Activated T-helper 2 cell treated with anti-CD3 and anti-CD28 coated beads, Interferon-gamma antibody, Interleukin-2, Interleukin-4, amounts not matched to agents 10 μg/mL and 5 μg/mL and 100 μg/mL, durations not matched to agents 14 hours and 24 hours and 36 hours (primary cell): ENCODE measurements at places on chromosomes 5 and 9. TPM values are rescaled to one million over a fixed set of nuclear protein-coding genes. Genes with fewer than 3 reads are reported as not detected.

TLE1 gene
- total RNA-seq: 0.14 and 0.41 TPM in 2 replicates

NIPAL4 gene
- total RNA-seq: 1.9 and 2.1 TPM in 2 replicates

DNA sequence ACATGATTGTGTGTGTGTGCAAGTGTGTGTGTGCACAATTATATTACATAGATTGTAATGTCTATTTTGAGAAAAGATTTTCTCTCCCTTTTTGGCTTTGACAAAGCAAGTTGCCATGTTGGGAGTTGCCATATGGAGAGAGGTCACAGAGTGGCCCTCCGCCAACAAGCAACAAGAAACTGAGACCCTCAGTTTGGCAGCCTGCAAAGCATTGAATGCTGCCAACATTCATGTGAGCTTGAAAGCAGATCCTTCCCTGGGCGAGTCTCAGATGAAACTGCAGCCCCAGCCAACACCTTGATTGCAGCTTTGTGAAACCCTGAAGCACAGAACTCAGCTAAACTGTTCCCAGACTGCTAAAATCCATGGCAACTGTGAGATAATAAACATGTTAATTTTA, 498.0 kb downstream of the NR2F1-AS1 start:
- no peak overlapping the region for H3K4me3 ChIP-seq
- DNase-seq: no peak
- H3K27ac ChIP-seq: no peak overlapping the region
- peaks cover 2% of the 10 kb centered on the region for H3K4me1 ChIP-seq
- no peaks in the 10 kb centered on the region for H3K27me3 ChIP-seq
- no peaks in the 10 kb centered on the region for H3K36me3 ChIP-seq

- H3K36me3 ChIP-seq: no peaks in the 10 kb centered on the region
- no peak overlapping the region for H3K4me3 ChIP-seq
- DNase-seq: no peak
- H3K4me1 ChIP-seq: no peaks in the 10 kb centered on the region
- H3K27ac ChIP-seq: no peak overlapping the region
- H3K27me3 ChIP-seq: peaks cover 6% of the 10 kb centered on the region
These were observed 27.8 kb upstream of the LARP1 start for GRCh38 chr5:154727361-154727760.

- H3K27me3 ChIP-seq: no peaks in the 10 kb centered on the region
- no peak for DNase-seq
- H3K4me1 ChIP-seq: no peaks in the 10 kb centered on the region
- no peak overlapping the region for H3K27ac ChIP-seq
- H3K36me3 ChIP-seq: no peaks in the 10 kb centered on the region
- H3K4me3 ChIP-seq: no peak overlapping the region
These were observed 586.4 kb downstream of the LRRC70 start for GRCh38 chr5:63164838-63165535.

SOWAHA gene
- total RNA-seq: 0.28 and 0.32 TPM in 2 replicates

GMCL2 gene
- not detected in 2 replicates for total RNA-seq

GRCh38 chr9:33161589-33162132, 5.5 kb downstream of the B4GALT1 start:
- DNase-seq: no peak
- peaks cover 77% of the 10 kb centered on the region for H3K4me1 ChIP-seq
- peak overlapping the region; percentile 0 for H3K4me3 ChIP-seq
- peaks cover 23% of the 10 kb centered on the region for H3K36me3 ChIP-seq
- peak overlapping the region; percentile 97 for H3K27ac ChIP-seq

- no peaks in the 10 kb centered on the region for H3K27me3 ChIP-seq
- no peak for DNase-seq
- H3K4me1 ChIP-seq: peaks cover 2% of the 10 kb centered on the region
- H3K4me3 ChIP-seq: no peak overlapping the region
- peaks cover 42% of the 10 kb centered on the region for H3K36me3 ChIP-seq
These were observed 15.9 kb upstream of the LTC4S start for GRCh38 chr5:179777909-179778308.

ADAMTS16 gene
- total RNA-seq: not detected in 2 replicates

DDX4 gene
- 0.09 TPM in 1 of 2 replicates, not detected in the other for total RNA-seq

DNA sequence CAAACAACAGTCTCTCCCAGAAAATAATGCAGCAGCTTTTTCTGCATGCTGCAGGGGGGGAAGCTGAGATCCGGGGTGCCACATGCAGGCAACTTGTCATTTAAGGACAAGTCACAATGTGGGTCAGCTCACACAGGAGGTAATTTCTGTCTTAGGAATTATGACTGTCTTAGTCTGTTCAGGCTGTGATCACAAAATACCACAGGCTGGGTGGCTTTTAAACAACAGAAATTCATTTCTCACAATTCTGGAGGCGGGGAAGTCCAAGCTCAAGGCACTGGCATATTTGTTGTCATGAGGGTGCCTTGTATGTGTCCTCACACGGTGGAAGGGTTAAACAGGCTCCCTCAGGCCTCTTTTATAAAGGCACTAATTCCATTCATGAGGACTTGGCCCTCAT, 127.7 kb downstream of the DIRAS2 start:
- H3K36me3 ChIP-seq: no peaks in the 10 kb centered on the region
- peaks cover 1% of the 10 kb centered on the region for H3K4me1 ChIP-seq
- DNase-seq: no peak
- no peak overlapping the region for H3K27ac ChIP-seq

DNA sequence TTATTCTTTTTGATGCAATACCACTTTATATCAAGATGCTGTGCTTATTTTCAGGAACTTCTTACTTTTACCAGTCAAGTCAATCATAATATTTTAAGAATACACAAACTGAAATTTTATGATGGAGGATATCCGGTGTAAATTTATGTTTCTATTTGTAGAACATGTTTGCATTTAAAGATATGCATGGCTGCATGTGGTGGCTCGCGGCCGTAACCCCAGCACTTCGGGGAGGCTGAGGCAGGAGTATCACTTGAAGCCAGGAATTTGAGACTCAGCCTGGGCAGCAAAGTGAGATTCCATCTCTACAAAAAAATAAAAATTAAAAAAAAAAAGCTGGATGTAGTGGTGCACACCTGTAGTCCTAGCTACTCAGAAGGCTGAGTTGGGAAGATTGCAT, 73.5 kb upstream of the ALDH1A1 start:
- H3K4me3 ChIP-seq: no peak overlapping the region
- DNase-seq: no peak
- peaks cover 9% of the 10 kb centered on the region for H3K27me3 ChIP-seq

DNA sequence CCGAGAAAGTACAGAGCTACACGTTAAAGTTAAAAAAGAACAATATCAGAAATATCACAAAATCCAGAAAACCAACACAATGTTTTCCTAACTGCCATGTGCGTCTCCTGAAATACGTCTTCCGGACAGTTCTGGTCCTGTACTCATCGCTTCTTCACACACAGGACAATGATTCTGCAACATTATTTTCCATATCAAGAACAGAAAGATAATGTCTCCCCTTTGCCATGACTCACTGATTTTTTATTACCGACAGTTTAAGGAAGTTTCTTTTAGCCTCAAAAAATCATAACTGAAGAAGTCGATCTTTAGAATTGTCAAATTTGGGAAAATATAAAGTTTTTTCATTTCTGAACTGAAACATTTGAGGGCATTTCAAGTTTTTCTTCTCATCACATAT, 2.5 kb downstream of the TBC1D9B start:
- H3K27ac ChIP-seq: no peak overlapping the region
- peaks cover 10% of the 10 kb centered on the region for H3K4me1 ChIP-seq
- no peak for DNase-seq

DNA sequence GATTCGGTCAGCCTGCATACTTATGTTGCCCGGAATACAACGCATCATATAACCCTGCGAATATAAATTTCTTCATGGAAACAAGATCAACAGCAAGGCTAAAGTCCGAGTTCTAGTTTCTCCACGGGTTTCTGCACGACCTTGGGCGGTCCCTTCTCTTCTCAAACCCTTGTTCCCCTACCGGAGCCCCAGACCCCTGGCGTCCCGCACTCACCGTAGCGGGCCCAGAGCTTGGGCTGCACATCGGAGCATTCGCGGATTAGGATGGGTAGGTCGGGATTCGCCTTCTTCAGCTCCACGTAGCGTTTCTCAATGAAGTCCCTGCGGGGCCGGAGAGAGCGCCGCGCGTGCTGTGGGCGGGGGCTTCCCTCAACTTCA, 399 bp downstream of the NDUFA2 start:
- H3K27ac ChIP-seq: peak overlapping the region; percentile 99
- no peaks in the 10 kb centered on the region for H3K27me3 ChIP-seq
- DNase-seq: no peak
- H3K36me3 ChIP-seq: peaks cover 72% of the 10 kb centered on the region

- H3K4me3 ChIP-seq: no peak overlapping the region
- no peak overlapping the region for H3K27ac ChIP-seq
- H3K36me3 ChIP-seq: no peaks in the 10 kb centered on the region
- peaks cover 21% of the 10 kb centered on the region for H3K4me1 ChIP-seq
- DNase-seq: no peak
These were observed 46.9 kb upstream of the FREM1 start for GRCh38 chr9:14957109-14957508.

GRCh38 chr9:102506406-102506805, 488.7 kb upstream of the CYLC2 start:
- H3K27ac ChIP-seq: no peak overlapping the region
- H3K4me1 ChIP-seq: no peaks in the 10 kb centered on the region
- H3K4me3 ChIP-seq: no peak overlapping the region
- DNase-seq: no peak
- no peaks in the 10 kb centered on the region for H3K36me3 ChIP-seq
- H3K27me3 ChIP-seq: no peaks in the 10 kb centered on the region

GRCh38 chr5:17399931-17400330, 98.1 kb upstream of the TAF11L2 start:
- H3K4me1 ChIP-seq: no peaks in the 10 kb centered on the region
- no peaks in the 10 kb centered on the region for H3K27me3 ChIP-seq
- H3K36me3 ChIP-seq: no peaks in the 10 kb centered on the region
- H3K4me3 ChIP-seq: no peak overlapping the region
- DNase-seq: no peak

- H3K4me3 ChIP-seq: no peak overlapping the region
- H3K4me1 ChIP-seq: peaks cover 52% of the 10 kb centered on the region
- no peaks in the 10 kb centered on the region for H3K27me3 ChIP-seq
- H3K36me3 ChIP-seq: peaks cover 91% of the 10 kb centered on the region
- H3K27ac ChIP-seq: peak overlapping the region; percentile 29
These were observed 9.9 kb downstream of the HNRNPH1 start for GRCh38 chr5:179613460-179614071.

- no peak overlapping the region for H3K4me3 ChIP-seq
- no peak for DNase-seq
- H3K27me3 ChIP-seq: no peaks in the 10 kb centered on the region
- H3K27ac ChIP-seq: no peak overlapping the region
These were observed 22.4 kb downstream of the ELOVL7 start for GRCh38 chr5:60821488-60822284.

DNA sequence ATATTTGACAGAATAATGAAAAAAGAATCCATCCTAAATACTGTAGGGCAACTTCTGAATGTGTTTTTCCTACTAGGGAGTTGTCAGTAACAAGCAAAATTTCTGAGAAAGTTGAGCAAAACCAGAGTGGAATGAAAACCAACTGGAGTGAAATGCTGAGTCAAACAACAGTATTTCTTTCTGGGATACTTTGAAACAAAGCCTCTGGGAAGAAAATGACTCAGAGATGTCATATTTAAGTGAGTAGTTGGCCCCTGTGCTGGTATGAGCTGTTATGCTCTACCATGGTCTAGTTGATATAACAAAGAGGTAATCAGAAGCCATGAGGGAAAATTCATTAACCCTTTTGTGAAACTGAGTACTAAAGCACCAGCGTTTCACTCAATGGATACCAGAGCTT, 372.1 kb upstream of the C9orf72 start:
- H3K4me3 ChIP-seq: no peak overlapping the region
- no peaks in the 10 kb centered on the region for H3K27me3 ChIP-seq
- no peaks in the 10 kb centered on the region for H3K36me3 ChIP-seq
- no peak overlapping the region for H3K27ac ChIP-seq
- H3K4me1 ChIP-seq: no peaks in the 10 kb centered on the region

GTF2H2C gene
- 49.5 and 49.7 TPM in 2 replicates for total RNA-seq

- DNase-seq: no peak
- H3K4me3 ChIP-seq: no peak overlapping the region
- H3K27me3 ChIP-seq: peaks cover 9% of the 10 kb centered on the region
- H3K36me3 ChIP-seq: no peaks in the 10 kb centered on the region
These were observed 63.9 kb downstream of the FAM114A2 start for GRCh38 chr5:153974813-153975163.

DNA sequence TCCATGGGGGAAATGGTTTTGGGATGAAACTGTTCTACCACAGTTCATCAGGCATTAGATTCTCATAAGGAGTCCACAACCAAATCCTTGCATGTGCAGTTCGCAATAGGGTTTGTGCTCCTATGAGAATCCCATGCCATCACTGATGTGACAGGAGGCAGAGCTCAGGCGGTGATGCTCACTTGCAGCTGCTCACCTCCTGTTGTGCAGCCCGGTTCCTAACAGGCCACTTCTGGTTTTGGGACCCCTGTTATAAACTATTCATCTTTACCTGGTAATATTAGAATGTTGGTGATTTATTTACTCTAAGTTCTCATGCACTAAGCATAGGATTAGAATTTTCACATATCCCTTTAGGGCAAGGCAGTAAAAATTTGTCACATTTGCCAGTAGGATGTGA, 122.3 kb downstream of the CDC42SE2 start:
- H3K27me3 ChIP-seq: no peaks in the 10 kb centered on the region
- H3K36me3 ChIP-seq: peaks cover 71% of the 10 kb centered on the region
- H3K27ac ChIP-seq: peak overlapping the region; percentile 45
- no peak for DNase-seq
- no peak overlapping the region for H3K4me3 ChIP-seq

SLC31A2 gene
- 4.7 and 5.0 TPM in 2 replicates for total RNA-seq

GRCh38 chr5:17216176-17216973, 1.1 kb upstream of the BASP1 start:
- H3K27ac ChIP-seq: no peak overlapping the region
- H3K27me3 ChIP-seq: peaks cover 44% of the 10 kb centered on the region
- H3K36me3 ChIP-seq: no peaks in the 10 kb centered on the region
- DNase-seq: peak; percentile 28

DNA sequence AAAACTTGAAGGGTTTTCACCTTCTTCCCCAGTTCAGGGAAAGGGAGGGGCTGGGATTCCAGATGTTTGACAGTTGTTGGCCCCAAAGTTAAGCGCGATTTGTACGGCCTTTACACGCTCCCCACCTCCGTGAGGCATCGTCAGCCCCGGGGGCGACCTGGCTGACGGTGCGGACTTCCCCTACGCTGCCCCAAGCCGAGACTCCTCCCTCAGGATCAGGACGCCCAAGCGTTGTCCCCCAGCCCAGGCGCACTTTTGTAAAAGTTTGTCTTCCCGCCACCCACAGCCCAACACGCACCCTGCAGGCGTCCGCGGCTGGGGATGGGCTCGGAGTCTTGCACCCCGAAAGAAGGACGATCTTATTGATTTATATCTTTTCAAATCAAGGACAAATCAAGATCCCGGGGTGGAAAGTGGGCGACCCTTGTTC, 713 bp downstream of the MOB3B start:
- peaks cover 33% of the 10 kb centered on the region for H3K27me3 ChIP-seq
- H3K27ac ChIP-seq: peak overlapping the region; percentile 46
- H3K36me3 ChIP-seq: no peaks in the 10 kb centered on the region
- H3K4me3 ChIP-seq: peak overlapping the region; percentile 85
- H3K4me1 ChIP-seq: peaks cover 6% of the 10 kb centered on the region
